ENCODE measurements at places on chromosomes 1 and 21.

- peak; percentile 40 for DNase-seq
Observed at GRCh38 chr1:219171192-219171935, 2.3 kb upstream of the LYPLAL1 start.

DNA sequence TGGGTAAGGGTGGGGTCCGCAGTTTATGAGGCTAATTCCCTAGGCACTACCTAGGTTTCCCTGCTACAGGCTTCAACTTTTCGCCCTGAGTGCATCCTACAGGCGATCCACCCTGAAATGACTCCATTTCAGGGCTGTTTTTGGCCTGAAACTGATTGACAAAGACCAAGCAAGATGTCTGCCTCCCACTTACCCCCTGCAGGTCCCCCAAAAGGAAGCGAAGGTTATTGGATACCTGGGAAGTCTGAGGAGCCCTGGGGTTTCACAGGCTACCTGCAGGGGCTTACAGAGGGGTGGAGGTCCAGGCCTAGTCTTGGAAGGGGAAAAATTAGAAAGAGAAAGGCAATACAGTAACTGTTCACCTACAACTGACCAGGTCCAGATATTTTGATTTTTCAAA is 3.3 kb upstream of the TBX15 start:
- DNase-seq = no peak

- no peak for DNase-seq
Observed at GRCh38 chr1:65393928-65394327, 26.5 kb upstream of the LEPR start.

- DNase-seq = no peak
Observed at GRCh38 chr1:232283864-232284263, 346.1 kb downstream of the SIPA1L2 start.

DNA sequence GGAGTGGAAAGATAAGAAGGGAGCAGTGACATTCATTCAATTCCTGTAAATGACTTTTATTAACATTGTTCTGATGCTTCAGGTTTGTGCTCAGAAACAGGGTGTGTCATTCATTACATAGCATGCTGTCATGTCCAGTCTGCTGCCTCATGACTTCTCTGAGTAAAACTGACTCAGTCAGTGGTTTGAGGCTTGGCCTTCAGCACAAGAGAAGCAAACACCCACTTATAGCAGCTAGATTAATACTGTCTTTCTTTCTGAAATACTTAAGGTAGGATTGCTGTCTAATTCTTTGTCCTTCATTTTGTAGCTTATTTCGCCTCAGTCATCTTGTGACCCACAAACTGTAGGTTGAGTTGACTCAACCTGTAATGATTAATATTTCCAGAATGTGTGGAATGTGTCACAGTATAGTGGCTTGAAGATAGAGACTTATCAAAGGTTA is 32.9 kb downstream of the RASAL2 start:
- DNase-seq = peak; percentile 85

GRCh38 chr1:79042539-79042938 is 36.0 kb upstream of the ADGRL4 start:
- no peak for DNase-seq

DNA sequence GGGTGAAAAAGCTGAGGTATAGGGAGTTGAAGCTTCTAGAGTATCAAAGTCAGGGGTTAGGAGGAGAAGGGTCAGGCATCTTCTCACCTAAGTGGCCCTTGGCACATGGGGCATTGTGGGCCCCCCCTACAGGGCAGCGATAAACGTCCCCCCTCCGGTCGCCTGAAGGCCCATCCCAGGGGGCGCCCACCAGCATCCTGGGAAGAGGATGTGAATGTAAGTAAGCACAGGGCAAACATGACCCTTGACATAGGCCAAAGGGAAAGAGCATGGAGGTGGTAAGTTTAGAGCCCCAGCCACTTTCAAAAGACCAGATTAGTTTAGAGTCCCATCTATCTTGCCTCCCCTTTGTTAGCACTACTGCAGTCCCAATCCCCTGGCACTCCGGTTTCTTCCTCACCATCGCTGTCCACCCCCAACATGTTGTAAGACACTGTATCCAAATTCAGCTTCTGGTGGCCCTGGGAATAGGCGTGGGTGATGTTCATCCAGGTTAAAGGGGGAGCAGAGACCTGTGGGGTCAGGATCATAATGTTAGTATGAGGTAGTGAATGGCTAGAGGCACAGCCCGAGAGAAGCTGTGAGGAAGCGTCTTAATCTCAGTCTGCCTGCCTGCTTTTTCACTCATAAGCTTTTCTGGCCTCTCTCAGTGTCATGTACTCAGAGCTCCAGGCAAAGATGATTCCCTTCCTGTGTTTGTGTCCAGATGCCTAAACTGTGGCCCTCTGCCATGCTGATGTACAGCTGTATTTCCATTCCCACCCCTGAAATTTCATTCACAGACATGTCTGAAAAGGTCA is 2.7 kb downstream of the ITGA10 start:
- peak; percentile 9 for DNase-seq

DNA sequence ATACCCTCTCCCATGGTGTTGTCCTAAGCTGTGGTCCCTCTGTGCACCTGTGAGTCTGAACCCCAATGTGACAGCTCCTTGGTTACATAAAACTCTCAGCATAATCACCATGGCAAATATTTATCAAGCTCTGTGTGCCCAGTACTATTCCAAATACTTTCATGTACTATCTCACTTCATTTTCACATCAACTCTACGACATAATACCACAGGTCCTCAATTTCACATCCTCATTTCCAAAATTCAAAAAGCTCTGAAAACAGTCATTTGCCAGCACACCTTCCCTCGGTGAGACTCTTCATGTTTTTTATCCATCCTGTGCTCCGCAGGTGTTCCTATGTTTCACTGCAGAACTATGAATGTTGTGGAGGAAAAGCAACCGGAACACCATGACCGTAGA is 12.4 kb upstream of the CREG1 start:
- no peak for DNase-seq

GRCh38 chr1:213381572-213382084 is 330.6 kb downstream of the RPS6KC1 start:
- DNase-seq = no peak

GRCh38 chr21:35059742-35060141 is 10.6 kb upstream of the RUNX1 start:
- DNase-seq = peak; percentile 85

DNA sequence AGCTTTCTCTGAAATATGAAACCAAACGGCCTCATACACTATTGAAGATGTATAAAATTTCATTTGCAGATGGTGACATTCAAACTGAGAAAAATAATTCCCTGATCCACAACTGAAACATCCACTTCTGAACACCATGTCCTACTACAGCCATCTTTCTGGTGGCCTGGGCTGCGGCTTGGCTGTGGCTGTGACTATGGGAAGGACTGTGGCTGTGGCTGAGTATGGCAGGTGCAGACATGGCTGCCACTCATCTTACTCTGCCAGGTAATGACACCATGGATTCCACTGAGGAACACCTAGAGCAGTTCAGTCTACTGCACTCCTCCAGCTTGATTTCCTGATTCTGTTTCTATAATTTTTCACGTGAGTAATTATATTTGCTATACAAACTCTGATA is at the start of gene KRTAP20-4:
Gene KRTAP20-4, plus strand, starts transcription at position 106 of the 400 bp plus-strand sequence.
- DNase-seq = no peak
